SHP77 treated with DMSO at 0.1 percent for 48 hours (cell line): ENCODE measurements at places on chromosomes 13 and 19.

GRCh38 chr13:25112695-25113255 is 16.8 kb downstream of the PABPC3 start:
- DNase-seq = no peak

- DNase-seq = no peak
Observed at GRCh38 chr13:30720172-30720869, 15.0 kb upstream of the ALOX5AP start.

DNA sequence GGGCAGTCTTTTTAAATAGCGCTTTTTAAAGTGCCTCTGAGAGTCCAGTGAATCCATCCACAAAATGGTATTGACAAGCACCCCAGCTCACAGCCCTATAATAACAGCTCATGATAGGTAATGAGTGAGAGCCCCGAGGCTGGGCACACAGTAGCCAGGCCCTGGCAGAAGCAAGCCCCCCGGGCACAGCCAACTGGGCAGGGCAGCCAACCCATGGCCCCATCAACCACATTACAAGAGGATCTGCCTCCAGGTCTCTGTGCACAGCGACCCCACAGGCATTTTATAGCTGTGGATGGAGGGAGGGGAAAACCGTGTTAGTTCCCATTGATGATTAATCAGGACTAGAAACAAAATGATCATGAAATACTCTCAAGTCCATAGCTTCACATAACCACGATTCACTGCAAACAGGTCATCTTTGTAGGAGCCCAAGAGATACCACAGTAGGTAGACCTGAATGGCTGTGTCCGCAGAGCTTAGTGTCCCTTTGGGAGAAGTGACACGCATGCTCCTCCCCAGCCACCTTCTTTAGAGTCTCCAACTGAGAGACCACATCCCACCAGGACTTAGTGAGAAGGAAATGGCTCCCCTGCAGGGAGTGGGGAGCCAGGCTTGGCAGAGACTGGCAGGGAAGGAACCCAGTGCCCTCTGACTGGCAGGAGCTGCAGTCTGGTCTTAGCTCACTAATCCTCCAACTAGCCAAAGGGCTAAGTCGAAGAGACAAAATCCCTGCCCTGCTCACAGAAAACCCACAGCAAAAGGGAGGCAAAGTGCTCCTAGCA is 4.3 kb upstream of the VSTM2B start:
- no peak for DNase-seq

GRCh38 chr13:72782717-72783116 is 784 bp downstream of the PIBF1 start:
- no peak for DNase-seq

DNA sequence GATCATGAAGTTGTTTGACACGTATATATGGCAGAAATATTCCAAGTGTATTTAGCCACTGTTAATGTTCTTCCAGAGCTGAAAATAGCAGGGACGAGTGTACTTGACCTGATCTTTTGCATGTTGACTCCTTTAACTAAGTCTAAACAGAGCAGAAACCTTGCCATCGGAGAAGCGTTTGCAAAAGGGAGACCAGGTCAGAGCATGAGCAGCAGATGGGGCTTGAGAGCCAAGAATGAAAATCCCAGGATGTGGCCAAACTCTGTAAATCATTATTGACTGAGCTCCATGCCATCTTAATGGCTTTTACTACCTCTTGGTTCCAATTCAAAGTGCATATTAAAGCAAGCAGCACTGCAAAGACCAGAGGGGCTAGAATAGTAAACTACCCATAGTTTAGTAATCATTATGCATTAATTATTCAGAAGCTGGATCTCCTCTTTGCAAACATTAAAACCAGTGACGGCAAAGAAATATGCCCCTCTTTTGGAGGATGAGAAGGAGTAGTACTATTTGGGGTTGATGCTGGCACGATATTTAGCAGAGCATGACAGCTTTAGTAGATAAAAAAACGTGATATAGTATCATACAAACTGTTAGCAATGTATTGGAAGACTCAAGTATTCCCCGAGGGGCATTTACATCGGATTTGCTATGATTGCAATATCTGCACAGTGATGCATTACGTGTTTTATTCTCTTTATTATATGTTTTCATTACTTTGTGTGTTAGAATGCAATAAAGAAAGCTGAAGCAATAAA is 55.7 kb downstream of the FAM216B start:
- DNase-seq = no peak

- DNase-seq = no peak
Observed at GRCh38 chr19:29003641-29004409, 209.1 kb downstream of the UQCRFS1 start.

DNA sequence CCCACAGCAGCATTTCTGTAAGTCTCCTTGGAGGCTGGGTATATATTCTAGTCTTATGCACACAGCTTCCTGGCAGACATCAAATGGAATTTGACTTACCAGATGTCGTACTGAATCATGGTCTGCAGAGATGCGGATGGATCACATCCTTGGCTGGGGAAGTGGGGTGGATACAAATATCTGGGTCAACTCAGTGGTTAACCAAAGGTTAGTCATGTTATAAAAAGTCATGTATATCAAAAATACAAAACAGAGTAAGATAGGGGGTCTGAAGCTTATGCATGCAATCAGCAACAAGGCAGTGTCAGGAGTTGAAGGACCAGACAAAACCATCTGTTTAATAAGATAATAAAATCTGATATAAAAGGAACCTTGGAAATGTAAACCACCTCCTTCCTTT is 61.9 kb downstream of the WASF3 start:
- no peak for DNase-seq

- no peak for DNase-seq
Observed at GRCh38 chr13:72586518-72586917, 140.9 kb downstream of the MZT1 start.

DNA sequence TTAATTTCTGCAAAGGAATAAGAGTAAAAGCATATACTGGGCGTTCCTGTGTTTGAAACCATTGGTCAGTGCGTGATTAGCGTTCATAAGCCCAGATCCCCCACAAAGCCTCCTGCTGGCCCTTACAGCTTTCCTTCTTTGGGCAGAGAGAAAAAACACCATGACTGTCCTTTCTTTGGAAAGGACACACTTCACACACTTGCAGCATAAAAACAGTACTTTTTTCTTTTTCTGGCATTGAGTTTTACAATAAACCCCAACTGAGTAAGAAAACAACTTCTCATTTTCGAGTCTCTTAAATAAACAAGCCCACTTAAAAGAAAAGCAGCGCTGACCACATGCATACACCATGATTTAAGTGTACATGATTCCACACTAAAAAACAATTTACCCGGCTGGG is 35.8 kb downstream of the SMAD9 start:
- no peak for DNase-seq

- DNase-seq = no peak
Observed at GRCh38 chr13:48097793-48098192, 2.9 kb upstream of the MED4 start.

GRCh38 chr19:48858984-48859710 is 9.3 kb downstream of the PLEKHA4 start:
- DNase-seq = no peak

DNA sequence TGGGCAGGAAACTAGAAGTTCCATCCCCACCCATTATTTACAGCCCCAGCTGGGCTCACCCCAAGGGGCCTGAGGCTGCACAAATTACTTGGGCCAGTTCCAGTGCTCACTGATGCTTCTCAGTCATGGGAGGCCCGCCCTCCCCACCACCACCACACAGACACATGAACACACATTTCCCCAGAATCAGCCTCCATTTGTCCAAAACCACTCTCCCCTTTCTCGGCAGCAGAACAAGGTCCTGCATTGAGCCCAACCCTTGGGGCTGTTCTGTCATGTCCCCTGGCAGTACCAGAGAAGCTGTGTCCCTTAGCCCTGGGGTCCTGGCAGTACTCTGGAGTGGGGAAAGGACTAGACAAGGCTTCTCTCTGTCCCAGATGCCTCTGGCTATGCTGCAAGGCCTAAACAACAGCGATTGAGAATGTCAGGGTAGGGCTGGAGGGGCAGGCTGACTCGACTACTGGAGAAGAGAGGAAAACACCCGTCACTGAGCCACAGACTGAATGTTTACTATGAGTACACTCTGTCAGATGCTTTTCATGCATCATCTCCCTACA is 21.8 kb downstream of the SAMD4B start:
- DNase-seq = no peak

DNA sequence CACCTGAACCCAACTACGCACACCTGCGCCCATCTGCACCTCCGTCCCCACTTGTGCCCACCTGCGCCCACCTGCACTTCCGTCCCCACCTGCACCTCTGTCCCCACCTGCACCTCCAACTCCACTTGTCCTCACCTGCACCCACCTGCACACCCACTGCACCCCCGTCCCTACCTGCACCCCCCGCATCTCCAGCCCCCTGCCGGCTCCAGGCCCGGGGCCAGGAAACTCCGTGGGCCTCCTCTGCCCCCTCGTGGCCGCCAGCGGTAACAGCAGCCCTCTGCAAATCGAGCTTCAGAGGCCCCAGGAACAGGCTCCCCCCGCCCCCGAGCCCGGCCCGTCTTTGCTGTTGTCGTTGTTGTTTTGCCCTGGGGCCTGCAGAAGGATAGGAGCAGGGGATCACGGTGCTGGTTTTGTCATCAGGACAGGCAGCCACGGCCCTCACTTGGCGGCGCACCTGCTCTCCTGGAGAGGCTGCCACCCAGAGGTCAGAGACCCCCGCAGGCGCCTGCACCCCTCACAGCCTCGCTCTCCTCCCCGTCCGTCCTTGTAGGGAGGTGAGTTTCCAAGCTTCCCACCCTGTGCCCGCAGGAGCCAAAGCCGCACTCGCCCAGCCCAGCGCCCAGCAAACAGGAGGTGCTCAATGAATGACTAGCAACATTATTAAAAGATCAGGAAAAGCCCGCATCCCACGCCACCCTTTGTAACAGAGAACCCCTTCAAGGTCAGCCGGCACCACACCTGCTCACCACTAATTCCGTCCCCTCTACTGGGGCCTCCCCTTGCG is 65.4 kb downstream of the GNG7 start:
- DNase-seq = no peak

DNA sequence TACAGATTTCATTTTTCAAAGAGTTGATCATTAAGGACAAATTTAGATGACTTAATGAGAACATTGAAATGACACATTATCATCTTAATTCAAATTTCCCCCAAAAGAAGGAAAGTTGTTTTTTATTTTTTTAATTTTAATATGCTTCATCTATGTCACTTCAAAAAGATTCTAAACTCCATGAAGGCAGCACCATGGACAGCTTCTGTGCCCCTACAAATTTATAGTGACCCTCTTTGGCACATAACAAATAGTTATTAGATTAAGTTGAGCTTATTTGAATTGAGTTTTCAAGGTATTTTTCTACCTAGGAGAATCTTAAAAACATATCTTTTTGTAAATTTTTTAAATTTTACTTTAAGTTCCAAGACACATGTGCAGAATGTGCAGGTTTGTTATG is 198.6 kb downstream of the DCT start:
- no peak for DNase-seq

GRCh38 chr13:93231867-93232266 is 5.3 kb downstream of the GPC6 start:
- no peak for DNase-seq

GRCh38 chr13:31699650-31700049 is 39.7 kb upstream of the RXFP2 start:
- DNase-seq = no peak

- no peak for DNase-seq
Observed at GRCh38 chr13:29924482-29925350, 74.3 kb upstream of the UBL3 start.

- DNase-seq = no peak
Observed at GRCh38 chr13:108595436-108596274, 33.8 kb upstream of the MYO16 start.

GRCh38 chr13:65844266-65844841 is 1385.8 kb downstream of the PCDH9 start:
- no peak for DNase-seq

- no peak for DNase-seq
Observed at GRCh38 chr13:60411983-60412382, 15.0 kb downstream of the TDRD3 start.

DNA sequence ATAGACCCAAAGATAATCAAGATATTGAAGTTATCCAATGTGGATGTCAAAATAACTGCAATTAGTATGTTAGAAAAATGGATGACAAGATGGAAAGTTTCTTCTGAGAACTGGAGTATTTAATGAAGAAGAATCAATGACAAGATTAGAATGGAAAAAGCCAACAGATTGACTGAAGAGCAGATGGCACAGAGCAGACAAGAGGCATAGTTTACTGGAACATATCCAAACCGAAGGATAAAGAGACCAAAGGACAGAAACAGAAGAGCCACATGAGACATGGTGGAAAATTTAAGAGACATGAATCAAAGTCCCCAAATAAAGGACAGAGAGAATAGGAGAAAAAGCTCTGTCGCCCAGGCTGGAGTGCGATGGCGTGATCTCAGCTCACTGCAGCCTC is 89.6 kb upstream of the RXFP2 start:
- no peak for DNase-seq

DNA sequence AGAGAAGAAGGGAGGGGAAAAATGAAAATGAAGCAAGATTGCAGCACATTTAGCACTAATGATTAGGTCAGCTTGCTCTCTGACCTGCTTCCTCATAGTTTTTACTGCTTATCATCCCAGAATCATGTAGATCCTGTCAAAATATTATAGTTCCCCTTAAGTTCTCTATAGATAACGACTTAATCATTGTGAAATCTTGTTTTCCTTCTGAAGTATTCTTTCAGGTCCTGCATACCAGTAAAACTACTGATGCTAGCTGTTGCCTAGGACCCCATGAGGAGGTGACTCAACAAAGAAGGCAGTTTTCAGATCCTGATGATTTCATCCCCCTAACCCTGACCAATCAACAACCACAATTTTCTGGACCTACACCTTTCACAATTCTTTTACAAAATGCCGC is 1131.7 kb downstream of the SLITRK5 start:
- no peak for DNase-seq

- DNase-seq = no peak
Observed at GRCh38 chr13:39196965-39197646, 158.8 kb downstream of the NHLRC3 start.

DNA sequence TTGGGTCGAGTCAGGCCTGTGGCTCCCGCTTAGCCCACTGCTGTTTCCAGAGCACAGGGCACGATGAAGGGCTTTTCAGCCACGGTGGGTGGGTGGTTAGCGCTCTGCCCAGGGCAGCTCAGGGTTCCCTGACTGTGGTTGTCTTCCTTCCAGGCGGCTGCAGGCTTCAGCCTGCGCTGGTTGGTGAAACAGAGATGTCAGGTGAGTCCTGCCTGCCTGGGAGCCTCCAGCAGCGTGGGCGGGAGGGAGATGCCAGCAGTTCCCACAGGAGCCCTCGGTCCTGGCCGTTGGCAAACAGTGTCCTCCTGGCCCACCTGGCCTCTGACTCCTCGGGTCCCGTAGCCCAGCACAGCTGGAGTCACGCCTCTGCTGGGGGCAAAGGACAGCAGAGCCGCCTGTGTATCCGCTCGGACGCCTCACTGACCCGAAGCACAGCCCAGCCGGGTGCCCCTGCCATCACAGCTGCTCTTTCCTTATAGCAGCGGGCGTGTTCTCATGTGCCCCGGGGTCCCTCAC is 9.7 kb downstream of the ADAT3 start:
- no peak for DNase-seq

- DNase-seq = no peak
Observed at GRCh38 chr19:6095760-6096159, 14.5 kb downstream of the RFX2 start.

GRCh38 chr13:24670961-24671381 is 9.2 kb upstream of the ATP12A start:
- DNase-seq = no peak
